ENCODE measurements at places on chromosomes 6 and 20.

DNA sequence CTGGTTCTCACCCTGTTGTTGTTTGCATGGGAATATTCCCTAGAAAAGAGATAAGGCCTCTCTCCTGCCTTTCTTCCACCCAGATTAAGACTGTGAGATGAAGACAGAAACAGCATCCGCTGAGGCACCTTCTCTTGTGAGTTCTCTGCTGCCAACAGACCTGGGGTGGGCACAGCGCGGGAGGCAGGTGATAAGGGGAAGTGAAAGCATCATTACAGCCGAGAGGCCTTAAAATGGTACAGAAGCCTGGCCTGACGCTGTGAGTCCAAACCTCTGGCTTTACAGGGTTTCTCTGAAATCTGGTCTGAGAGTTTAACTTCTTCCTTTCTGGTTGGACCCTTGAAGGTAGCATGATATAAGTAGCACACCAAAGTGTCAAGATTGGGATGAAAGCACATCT lies 21.0 kb upstream of the IYD start:
- DNase-seq, result no peak

GRCh38 chr20:10633718-10634117 lies 40.1 kb downstream of the JAG1 start:
- DNase-seq, result no peak

- no peak for DNase-seq
Observed at GRCh38 chr6:122710908-122711635, 68.4 kb upstream of the FABP7 start.

- DNase-seq, result no peak
Observed at GRCh38 chr20:11624704-11625103, 293.0 kb upstream of the BTBD3 start.

DNA sequence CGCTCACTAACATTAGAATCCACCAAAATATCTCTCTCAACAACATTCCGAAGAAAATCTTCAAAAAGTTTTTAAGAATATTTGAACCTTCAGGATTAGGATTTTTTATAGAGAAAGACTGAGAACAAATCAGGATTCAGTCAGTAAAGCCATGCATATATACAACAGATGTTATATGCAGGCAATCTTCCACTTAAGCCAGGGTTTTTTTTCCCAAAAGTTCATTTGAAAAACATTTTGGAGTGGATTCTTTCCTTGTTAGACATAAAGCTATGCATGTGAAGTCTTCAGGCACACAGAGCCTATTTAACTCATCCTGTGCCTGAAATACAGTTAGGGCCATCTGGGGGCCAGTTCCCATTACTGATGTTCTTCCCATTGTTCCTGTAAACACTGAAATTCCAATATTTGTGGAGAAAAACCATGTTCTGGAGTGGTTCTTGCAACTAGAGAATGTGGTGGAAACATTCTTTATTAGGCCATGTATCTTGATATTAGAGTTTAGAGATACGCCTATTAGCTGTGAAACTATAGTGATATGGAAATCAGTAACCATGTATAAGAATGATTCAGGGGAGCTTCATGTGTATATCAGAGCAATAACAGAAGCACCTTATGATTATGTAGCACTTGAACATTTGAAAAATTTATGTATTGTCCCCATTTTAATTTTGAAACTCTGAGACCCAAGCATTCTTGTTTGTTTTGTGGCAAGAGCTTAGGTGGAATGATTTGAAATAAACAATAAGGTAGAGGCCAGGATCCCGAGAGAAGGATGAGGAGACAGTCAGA lies 61.7 kb downstream of the PLEKHG1 start:
- no peak for DNase-seq

DNA sequence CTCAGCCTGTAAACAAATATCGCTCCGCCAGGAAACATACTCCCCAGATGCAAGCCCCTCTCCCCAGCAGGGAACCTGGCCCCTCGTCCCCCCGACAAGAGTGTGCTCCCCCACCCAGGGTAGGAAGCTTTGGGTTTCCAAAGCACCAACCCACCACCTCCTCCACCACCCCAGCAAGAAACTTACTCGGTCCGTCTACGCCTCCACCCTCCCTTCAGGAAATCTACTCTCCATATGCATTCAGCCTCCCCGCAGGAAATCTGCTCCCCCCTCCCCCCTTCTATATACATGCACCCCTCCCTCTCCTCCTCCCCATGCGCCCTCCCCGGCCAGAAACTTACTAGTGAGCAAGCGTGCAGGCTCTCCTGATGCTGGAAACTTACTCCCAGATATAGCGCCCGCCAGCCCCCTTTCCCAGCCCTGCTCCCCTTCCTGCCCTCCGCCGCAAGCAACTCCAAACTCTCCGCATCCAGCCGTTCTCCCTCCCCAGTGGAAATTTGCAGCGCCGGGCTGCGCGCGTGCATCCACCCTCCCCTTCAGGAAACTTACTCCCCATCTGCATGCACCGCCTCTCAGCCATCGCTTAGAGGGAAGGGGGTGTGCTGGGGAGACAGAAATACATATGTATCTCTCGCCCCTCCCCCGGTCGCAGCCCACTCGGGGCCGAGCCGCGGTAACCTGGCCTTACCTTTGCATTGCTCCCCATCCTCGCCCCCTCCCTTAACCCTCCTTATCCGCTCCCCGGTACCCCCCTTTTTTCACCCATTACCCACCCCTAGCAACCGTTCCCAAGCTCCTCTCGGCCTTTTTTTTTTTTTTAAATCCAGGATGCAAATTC lies at the start of gene TRERF1:
Gene TRERF1 (minus strand): TSS at position 594 of the 838 bp plus-strand sequence. CDS start 182,336 bp downstream, outside the sequence.
- no peak for DNase-seq

Data from stimulated activated CD8-positive, alpha-beta memory T cell treated with anti-CD3 and anti-CD28 coated beads, Interleukin-4, amount 100 ng/mL, for 1 hour (primary cell).